ENCODE measurements at places on chromosomes 5 and 9.

- DNase-seq = no peak
Observed at GRCh38 chr5:93220431-93220830, 360.6 kb downstream of the NR2F1-AS1 start.

DNA sequence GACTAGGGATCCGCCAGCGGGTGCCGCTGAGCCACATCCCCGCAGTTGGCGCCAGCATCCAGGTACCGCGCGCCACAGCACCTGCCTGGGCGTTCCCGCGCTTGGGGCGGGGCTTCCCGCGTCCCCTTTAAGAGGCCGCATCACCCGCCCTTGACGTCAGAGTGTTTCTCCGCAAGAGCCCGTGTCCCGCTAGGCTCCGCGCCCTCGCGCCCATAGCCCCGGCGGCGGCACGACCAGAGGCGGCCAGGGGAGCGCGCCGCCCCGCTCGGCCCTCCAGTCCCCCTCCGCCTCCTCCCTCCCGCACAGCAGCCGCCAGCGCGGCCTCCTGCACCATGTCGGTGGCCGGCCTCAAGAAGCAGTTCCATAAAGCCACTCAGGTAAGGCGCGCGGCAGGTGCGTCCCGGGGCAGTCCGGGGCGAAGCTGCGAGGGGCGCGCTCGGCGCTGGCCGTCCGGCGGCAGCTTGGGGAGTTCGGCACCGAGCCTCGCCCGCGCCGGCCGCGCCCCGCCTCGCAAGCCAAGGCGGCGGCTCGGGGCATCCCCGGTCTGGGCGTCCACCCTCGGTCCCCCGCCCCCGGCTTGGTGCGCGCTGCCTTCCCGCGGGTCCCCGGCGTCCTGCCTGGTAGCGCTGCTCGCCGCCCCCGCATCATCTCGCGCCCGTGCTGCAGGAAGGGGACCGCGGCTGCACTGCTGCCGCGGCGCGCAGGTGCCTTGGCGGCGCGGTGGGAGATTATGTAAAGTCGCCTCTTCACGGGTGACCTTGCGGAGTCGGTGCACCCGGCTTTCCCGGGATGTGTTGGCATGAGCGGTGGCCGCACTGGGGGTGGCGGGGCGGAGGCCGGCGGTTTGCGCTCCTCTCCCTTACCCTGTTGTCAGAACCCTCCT is at the start of gene SH3GL2:
Gene SH3GL2 (plus strand): TSS at position 156 of the 883 bp plus-strand sequence.
- peak; percentile 61 for DNase-seq

GRCh38 chr9:111588846-111589245 is 10.6 kb downstream of the PTGR1 start:
- DNase-seq = no peak

- DNase-seq = no peak
Observed at GRCh38 chr9:92147852-92148180, 32.6 kb upstream of the SPTLC1 start.

DNA sequence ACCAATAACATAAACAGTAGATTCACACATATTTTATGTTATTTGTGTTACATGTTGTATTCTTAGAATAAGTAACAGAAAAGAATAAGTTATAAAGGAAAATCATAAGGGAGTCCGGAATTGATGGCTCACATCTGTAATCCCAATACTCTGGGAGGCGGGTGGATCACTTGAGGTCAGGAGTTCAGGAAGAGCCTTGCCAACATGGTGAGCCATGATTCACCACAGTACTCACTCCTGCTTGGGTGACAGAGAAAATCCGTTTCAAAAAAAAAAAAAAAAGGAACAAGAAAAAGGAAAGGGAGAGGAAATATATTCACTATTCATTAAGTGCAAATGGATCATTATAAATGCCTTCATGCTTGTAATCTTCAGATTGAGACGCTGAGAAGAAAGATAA is 533.3 kb upstream of the CDH9 start:
- DNase-seq = no peak

DNA sequence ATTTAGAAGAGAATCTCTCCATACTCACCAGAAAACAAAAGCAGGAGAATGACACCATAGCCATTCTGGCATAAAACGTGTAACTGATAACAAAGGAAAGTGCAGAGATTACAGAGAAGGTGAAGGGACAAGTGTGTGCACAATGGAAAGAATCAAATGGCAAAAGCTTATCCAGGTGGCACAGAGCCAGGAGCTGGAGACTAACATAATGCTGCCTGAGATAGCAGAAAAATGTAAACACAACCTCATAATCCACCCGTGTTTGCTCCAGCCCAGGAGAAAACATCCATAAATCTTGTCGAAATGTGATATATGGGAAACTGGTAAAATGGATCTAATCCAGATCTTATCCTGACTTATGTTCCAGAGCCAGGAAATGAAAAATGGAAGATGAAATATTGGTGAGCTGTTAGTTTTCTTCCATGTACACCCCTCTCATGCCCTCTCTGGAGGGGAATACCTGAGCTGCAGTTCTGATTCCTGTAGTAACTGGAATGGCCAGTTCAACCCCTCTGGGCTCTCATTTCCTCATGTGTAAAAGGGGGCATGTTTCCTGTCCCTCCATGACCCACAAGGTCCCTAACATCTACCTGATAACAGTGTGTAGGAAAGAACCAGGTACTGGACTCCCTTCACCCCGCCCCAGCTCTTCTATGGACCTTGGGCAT is 212.3 kb upstream of the DAPK1 start:
- no peak for DNase-seq

GRCh38 chr9:91221332-91221731 is 140.4 kb downstream of the AUH start:
- DNase-seq = no peak

GRCh38 chr5:82537687-82538306 is 259.6 kb upstream of the RPS23 start:
- no peak for DNase-seq

DNA sequence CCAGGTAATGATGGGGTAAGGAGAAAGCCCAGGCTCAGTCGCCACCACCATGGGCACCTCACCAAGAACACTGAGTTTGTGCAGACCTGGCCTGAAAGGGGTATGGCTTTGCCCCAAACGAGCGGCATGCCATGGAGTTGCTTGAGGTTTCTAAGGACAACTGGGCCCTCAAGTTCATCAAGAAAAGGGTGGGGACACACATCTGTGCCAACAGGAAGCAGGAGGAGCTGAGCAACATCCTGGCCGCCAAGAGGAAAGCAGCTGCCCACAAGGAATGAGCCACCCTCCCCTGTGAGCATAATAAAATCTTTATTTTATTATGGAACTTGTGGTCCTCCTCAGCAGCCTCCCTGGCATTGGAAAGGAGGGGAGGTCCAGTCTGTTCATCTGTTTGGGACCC is 23.8 kb downstream of the CD14 start:
- DNase-seq = no peak

DNA sequence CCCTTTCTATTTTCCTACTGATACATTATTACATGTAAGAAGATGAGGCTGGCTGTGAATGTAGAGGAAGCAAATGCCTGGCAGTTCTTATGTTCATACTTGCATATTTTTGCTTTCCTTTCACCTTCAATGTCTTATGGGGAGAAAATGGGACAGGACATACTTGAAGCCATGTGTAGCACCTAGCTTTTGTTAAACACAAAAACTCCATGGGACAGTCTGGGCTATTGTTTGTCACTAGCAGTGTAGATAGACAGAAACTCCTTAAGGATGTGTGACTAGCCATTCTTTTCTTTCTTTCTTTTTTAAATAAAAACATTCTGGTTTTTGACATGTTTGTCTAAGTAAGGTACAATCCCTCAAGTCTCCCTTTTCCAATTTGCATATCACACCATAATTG is 122.7 kb downstream of the ARL15 start:
- no peak for DNase-seq

- no peak for DNase-seq
Observed at GRCh38 chr5:132421462-132421861, 52.0 kb downstream of the SLC22A5 start.

GRCh38 chr9:33429256-33429985 is 18.0 kb downstream of the AQP3 start:
- DNase-seq = no peak

- DNase-seq = no peak
Observed at GRCh38 chr9:96505316-96505991, 55.5 kb downstream of the HABP4 start.

- no peak for DNase-seq
Observed at GRCh38 chr5:77129391-77129990, 42.4 kb upstream of the ZBED3 start.

GRCh38 chr9:94717761-94718160 is 8.7 kb upstream of the AOPEP start:
- DNase-seq = no peak

DNA sequence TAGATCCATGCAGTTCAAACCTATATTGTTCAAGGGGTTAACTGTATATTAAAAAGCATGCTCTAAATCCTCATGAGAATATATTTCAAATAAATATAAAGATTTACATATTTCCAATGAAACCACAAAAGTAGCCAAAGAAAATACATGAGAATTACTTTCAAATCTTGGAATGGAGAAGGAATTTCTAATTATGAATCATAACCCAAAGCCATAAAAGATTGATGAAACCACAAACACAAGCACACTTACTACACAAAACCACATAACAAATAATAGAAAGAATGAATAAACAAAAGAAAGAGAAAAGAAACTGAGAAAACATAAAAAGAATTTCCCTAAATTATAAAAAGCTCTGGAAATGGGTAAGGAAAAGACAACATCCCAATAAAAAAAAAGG is 16.0 kb downstream of the ERP44 start:
- DNase-seq = no peak

DNA sequence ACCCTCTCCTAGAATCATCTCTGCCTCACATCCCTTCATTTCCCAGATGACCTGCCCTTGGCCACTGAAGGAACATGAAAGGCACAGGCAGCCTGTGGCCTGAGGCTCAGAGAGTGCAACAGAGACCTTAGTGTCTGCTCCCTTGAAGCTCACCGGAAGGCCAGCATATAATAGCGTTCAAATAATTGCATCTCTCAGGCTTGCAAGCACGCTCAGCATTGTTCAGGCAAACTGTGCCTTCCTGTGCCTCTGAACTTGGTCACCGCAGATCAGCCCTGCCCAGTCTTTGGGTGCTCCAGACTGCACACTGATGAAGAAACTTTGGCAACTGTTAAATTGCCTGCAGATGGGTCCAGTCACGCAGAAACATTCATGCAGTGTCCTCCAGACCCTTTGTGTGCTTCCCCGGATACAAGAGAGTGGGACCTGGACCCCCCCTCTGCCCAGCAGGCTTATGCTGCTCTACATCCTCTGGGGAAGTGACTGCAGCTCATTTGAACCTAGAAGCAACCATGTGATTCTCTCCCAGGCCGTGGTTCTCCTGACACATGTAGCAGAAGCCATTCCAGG is 216.0 kb upstream of the ANKRD55 start:
- DNase-seq = no peak

GRCh38 chr5:150519978-150520377 is 12.0 kb downstream of the NDST1 start:
- DNase-seq = no peak

DNA sequence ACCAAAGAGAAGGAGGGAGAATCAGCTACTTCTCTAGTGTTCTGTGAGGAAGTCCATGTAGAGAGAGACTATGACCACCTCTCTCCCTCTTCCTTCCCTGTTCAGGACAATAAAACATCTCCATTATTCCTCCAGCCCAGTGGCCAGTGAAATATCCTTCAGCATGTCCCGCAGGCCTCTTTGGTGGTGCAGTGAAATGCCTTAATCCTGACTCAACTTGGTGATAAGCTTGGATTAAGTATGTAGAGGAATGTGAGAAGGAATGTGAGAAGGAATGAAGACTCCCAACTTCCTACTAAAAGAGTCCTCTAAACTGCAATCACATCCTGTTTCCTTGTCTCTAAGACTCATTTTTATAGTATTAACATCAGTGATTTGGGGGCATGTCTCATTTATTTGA is 167.3 kb downstream of the TRPM3 start:
- no peak for DNase-seq

- no peak for DNase-seq
Observed at GRCh38 chr9:33435821-33436277, 11.5 kb downstream of the AQP3 start.

- no peak for DNase-seq
Observed at GRCh38 chr9:137313326-137313936, 11.4 kb upstream of the NRARP start.

GRCh38 chr9:2157277-2158110 is 142.3 kb downstream of the SMARCA2 start:
- peak; percentile 44 for DNase-seq

DNA sequence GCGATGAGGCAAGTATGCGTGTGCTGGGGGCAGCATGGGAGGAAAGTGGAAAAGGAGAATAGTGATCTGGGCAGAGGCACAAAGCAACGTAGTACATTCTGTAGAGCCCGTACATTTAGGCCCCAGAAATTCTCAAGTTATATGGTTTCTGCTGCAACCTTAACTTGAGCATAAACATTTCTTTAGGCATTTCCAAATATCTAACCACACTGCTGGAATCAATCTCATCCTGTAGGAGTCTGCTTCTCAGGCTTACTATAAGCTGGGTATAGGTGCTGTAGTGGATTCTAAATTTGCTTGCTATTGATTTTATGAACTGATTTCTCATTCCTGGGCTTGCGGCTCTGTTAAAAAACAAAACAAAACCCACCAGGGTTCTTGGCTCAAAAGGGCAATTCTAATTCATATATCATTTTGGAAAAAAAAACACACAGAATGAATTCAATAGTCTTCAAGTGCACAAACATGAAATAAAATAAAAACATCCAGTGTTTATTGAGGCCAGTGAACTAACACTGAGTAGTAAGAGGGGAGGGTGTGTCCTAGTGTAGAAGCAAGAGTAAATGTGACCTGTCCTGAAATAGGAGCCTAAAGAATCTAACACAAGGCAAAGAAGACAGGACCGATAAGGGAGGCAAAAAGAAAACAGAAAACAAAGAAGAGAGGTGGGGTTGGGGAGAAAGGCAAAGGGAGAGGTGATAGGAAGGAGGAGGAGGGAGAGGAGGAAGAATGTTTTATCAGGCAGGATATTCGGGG is 145.5 kb upstream of the LHFPL2 start:
- no peak for DNase-seq

DNA sequence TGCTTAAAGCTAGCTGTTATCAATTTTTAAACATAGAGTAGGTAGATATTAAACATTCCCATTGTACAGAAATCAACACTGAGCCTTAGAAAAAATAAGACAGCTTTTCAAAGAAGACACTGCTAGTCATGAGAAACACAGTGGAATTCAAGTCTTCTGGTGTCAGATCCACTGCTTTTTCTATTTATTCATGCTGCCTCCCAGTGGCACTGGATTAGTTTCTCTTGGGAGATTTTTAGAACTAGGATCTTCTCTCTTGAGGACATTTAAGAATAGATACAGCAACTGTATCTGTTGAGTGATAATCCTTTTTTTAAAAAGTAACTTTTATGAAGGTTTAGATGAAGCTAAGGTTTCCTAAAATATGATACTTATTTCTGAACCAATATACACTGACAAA is 1635.4 kb upstream of the C9orf72 start:
- DNase-seq = no peak

- no peak for DNase-seq
Observed at GRCh38 chr9:88303721-88304451, 84.4 kb upstream of the SPIN1 start.

DNA sequence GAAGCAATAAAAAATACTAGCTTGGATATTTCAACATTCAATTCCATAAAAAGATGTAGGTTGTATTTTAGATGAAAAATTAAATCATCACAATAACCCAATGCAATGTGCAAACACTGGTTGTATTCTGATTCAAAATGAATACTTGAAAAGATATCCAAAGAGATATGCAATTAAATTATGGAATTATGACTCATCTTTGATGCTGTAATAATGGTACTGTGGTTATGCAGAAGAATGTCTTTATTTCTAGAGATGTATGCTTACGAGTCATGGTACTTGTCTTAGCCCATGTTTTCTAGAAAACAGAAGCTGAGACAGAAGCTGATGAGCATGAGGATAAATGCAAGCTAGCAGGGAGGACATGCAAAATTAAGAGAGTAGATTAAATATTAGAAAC is 1941.4 kb upstream of the NUDT12 start:
- DNase-seq = no peak
